ENCODE measurements at places on chromosomes 16 and 17.

GRCh38 chr17:55769625-55770000, 18.8 kb downstream of the PCTP start:
- DNase-seq: no peak

GRCh38 chr17:40501499-40501911, at the start of gene TNS4:
TSS of gene TNS4 (minus strand) at chr17:40501623. CDS start at chr17:40496425, 5,198 bp downstream.
- DNase-seq: no peak

- DNase-seq: no peak
These were observed 68.8 kb downstream of the GSG1L start for GRCh38 chr16:27994686-27995085.

GRCh38 chr16:17962726-17963125, 373.8 kb downstream of the NPIPA8 start:
- no peak for DNase-seq

DNA sequence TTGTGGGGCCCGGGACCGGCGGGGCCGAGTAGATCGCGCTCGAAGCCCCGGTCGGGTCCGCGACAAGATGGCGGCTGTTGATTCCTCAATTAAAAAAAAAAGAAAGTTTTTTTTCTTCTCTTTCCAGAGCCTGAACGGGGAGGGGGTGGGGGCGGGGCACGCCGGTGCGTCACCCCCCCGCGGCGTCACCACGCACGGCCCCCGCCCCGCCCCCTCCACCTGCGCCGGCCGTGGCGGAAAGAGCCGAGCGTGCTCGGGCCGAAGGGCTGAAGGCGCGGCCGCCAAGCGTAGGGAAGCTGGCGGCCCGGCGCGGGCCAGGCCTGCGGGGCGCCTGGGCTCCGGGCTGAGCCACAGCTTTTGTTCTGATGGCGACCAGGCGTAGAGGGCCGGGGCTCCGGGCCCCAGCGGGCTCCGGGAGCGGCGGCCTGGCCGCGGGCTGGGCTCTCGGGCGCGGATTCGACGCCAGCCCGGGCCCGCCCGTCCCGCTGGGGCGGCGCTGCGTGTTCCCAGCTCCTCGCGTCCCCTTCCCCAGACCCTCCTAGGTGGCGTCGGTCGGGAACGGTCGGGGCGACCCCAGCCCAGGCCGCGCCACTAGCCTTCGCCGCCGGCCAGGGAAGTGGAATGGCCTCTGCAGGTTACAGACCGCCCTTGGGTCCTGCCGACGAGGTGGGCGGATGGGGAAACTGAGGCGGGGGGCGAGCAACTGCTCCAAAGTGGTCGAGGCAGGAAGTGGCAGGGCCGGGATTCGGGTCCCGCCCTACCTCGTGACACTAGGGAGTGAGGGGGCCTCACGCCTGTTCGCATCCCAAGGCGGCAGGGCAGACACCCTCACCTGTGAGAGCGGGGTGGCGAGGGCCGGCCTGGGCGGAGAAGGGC, at the start of gene CREBBP:
Gene CREBBP (minus strand): TSS at position 91 of the 876 bp plus-strand sequence. CDS start 797 bp downstream, outside the sequence.
- DNase-seq: peak; percentile 41

GRCh38 chr17:39617446-39618245, 9.1 kb upstream of the PPP1R1B start:
- no peak for DNase-seq

All from NCI-H1048 (cell line).